ENCODE measurements at places on chromosomes 7 and 10.

DNA sequence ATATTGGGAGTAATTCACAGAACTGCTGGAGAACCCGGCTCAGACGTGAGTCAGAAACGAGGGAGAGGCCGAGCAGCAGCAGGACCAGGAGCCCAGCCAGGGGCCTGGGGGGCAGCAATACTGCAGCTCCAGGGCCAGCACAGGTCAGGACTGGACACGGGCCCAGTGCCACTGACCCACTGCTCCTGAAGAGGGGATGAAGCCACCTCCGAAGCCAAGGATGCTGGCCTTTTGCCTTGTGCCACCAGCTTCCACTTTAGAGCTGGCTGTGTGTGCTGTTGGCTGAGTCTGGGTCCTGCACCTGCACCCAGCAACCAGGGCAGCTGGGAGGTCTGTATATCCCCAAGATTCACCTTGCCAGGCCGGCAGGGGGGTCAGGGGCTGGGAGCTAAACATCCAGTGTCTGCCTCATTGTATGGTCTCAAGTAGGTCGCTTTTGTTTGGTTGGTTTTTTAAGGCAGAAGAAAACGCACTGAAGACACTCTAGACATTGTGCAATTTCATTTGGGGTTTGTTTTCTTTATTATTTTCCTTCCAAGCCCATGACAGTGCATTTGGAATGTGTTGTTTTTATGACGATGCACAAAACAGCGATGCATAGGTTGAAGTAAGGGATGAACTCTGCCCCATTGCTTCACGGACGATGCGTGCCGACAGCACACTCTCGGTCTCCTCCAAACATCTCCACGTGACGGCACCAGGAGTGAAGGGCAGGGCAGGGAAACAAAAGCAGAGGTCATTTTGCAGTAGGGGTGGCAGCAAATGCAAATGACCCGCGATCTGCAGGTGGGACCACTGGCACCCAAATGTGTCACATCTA, 27.7 kb upstream of the INSIG1 start:
- DNase-seq: no peak

DNA sequence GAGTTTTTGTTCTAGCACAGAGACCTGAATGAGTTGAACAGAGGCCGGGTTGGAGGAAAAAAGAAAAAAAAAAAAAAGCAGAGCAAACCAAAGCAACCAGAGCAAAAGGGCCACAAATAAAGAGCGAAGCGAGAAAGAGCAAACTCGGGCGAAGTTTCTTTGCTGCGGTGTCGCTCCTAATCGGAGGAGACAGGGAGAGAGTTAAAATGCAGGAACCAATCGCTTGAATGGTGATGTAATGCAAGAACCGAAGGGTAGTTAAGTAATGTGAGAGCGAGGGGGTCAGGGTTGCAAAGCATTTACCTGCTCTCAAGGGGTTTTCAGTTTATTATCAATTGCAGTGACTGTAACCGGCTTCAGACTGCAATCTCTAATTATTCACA, 271.7 kb downstream of the TRIL start:
- no peak for DNase-seq

GRCh38 chr10:44069573-44069972, 315.3 kb downstream of the CXCL12 start:
- no peak for DNase-seq

GRCh38 chr10:46224414-46224682, 62.4 kb upstream of the ANTXRL start:
- DNase-seq: no peak

- DNase-seq: no peak
Measured at GRCh38 chr10:63829020-63829419, 307.8 kb downstream of the REEP3 start.

DNA sequence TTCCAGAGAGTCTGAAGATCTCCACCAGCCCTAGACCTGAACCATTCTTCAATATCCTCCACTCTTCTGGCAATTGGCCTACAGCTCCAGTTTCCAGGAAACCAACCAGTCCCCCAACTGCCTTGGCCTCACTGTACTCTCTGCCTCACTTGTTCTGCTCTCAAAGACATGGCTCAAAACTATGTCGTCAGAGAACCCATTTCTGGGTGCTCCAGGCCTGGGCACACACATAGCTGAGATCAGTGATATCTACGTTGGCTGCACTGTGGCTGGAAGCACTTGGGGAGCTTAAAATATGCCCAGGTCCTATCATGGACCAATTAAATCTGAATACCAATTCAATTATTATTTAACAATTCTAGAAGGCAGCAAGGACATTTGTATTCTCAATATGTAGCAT, 93.1 kb downstream of the COBL start:
- DNase-seq: no peak

- no peak for DNase-seq
Measured at GRCh38 chr7:24778543-24779282, 21.4 kb upstream of the GSDME start.

DNA sequence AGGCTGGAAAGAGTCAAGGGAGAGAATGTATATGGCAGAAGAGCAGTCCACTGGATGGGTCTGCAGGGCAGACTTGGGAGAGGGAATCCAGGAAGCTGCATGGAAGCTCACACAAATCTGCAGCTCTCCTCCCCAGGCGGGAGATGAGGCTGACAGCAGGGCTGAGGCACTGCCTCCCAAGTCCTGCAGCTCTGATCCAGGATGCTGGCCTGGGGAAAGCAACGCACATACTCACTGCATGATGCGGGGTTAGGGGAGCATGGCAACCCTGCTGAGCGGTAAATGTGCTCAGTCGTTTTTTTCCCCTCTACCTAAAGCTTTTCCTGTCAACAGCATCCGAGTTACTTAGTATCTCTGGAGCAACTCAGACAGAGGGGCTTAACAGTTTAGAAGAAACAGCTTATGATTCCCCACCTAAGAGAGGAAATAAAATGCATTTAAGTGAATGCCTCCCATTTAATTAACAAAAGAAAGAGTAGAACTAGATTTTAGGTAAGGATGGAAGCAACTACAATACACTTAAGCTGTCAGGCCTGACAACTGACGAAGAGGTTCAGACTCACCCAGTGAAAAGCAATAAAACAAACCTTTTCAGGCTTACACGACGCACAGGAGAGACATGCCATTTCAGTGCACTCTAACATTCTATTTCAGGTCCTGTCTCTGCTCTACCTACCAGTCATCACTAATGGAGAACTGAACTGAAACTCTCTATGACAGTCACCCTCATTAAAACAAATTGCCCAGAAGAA, 37.0 kb downstream of the CHCHD3 start:
- no peak for DNase-seq

GRCh38 chr7:69219381-69219780, 378.9 kb upstream of the AUTS2 start:
- no peak for DNase-seq

- DNase-seq: no peak
Measured at GRCh38 chr10:64306729-64307327, 785.6 kb downstream of the REEP3 start.

- DNase-seq: no peak
Measured at GRCh38 chr7:2923291-2923781, 79.2 kb upstream of the GNA12 start.

DNA sequence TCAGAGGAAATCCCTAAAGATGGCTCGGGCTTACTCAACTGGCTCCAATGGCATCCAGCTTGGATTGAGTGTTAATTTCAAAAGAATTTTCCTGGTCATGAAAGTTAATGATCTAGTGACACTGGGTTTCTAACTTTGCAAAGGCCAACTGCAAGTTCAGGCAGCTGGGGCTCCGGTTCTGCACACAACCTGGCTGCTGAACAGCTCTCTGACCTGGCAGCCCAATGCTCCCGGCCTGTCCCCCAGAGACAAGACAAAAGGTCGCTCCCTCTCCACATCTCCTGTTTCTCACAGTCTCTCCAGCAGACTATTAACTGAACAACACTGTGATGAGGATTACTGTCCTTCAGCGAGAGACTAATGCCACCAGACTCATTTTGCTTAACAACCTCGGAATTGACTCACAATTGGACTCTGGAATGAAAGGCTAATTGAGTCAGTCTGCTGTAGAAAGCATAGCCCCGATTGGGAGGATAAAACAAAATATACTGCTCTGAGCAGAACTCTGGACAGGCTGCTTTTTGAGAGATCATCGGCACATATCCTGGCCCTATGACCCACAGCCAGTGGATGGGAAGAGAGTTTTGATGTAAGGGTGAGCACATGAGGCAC, 174.5 kb downstream of the GFRA1 start:
- no peak for DNase-seq

DNA sequence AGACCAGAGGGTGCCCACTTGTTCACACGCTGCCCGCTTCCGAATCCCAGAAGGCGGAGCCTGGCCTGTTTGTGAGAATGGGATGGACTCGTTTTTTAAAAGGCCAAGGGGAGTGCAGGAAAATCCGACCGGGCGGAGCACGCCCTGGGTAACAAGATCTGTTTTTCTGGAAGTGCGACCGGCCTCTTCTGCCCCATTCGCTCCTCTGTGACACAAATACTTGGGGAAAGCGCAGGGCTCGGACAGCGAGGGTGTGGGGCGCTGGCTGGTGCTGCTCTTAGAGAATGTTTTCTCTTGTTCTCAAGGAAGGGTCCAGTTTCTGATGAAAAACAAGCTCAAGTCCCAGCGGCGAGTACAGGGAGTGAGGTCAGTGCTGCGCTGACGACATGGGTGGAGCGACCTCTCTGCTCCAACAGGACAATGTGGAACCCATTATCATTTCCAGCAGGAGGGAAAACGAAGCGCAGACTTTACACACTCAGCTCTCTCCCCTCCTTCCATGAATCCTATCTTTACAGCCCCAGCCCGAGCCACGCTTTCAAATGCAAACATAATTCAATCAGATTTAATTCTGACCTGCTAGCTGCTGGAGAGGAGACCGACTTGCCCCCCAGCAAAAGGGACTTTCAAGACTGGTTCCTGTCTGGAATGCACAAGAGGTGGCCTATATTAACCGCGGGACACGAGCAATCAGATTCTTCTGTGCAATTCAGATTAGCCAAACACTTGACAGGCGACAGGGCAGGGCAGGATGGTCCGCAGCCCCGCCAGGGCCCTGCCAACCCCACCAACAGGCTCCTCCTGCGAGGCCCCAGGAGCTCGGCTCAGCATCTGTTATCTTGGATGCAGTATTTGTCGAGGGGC, 1.1 kb downstream of the RADIL start:
- no peak for DNase-seq

- DNase-seq: no peak
Measured at GRCh38 chr10:125022671-125023070, 80.7 kb downstream of the ZRANB1 start.

GRCh38 chr10:32161586-32161985, 105.4 kb upstream of the KIF5B start:
- no peak for DNase-seq

GRCh38 chr7:81611040-81611439, 158.8 kb downstream of the HGF start:
- DNase-seq: no peak

GRCh38 chr7:43933902-43934560, 7.8 kb downstream of the UBE2D4 start:
- no peak for DNase-seq

DNA sequence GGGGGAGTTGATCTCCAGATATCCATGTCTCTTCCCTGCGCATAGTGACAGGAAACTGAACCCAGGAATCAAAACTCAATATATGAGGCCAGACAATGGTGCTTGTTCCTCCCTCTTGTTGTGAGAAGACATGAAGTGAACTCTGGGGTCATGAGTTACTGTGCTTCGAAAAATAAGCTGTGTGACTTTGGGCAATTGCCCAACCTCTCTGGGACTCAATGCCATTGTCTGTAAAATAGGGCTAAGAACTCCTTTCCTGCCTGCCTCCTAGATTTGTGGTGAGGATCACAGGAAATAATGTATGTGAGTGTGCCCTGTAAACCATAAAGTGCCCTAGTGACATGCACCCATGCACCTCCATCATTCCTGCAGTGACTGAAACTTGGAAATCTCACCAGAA, 48.4 kb downstream of the SYPL1 start:
- DNase-seq: no peak

DNA sequence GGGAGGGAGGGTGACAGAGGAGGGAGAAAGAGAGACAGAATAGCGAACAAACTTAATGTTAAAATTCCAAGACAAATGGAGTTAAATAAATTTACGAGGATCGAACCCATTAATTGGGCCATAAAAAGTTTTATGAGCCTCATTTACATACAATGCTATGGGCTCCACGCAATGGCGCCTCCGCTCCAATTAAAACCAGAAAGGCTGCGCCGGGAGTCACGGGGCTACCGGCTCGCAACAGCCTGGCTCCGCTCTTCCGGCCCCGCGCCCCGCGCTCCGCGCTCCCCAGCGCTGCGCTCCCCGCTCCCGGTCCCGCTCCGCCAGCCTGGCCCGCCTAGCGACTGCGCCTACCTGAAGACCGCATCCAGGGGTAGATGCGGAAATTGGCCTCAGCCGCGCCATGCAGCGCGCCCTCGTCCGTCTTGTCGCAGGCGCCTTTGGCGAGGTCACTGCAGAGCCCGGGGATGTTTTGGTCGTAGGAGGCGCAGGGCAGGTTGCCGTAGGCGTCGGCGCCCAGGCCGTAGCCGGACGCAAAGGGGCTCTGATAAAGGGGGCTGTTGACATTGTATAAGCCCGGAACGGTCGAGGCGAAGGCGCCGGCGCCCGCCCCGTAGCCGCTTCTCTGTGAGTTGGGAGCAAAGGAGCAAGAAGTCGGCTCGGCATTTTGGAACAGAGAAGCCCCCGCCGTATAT, 513 bp downstream of the HOXA7 start:
- no peak for DNase-seq

- no peak for DNase-seq
Measured at GRCh38 chr10:71708897-71709882, 10.4 kb downstream of the C10orf105 start.

- no peak for DNase-seq
Measured at GRCh38 chr10:23516530-23516929, 77.7 kb downstream of the OTUD1 start.

DNA sequence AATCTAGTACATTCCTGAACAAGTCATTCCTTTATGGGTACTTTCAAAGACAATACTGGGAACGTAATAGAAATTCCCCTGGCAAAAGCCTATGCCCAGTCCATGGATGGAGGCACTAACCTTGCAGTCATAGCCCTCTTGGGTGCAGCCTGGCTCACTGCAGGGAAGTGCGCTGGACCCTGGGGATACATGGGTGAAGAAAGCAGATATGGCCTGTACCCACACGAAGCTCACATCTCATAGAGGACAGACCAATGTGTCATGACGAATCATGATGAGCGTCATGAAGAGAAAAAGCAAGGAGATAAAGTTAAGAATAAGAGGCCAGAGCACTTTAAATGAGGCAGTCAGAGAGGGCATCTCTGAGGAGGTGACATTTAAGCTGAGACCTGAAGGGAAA, 11.8 kb downstream of the PRLHR start:
- no peak for DNase-seq

- peak; percentile 72 for DNase-seq
Measured at GRCh38 chr7:44073664-44074348, 8.4 kb upstream of the PGAM2 start.

GRCh38 chr10:73932620-73933112, 21.7 kb downstream of the PLAU start:
- no peak for DNase-seq
